ENCODE measurements at places on chromosomes 1 and 21.

DNA sequence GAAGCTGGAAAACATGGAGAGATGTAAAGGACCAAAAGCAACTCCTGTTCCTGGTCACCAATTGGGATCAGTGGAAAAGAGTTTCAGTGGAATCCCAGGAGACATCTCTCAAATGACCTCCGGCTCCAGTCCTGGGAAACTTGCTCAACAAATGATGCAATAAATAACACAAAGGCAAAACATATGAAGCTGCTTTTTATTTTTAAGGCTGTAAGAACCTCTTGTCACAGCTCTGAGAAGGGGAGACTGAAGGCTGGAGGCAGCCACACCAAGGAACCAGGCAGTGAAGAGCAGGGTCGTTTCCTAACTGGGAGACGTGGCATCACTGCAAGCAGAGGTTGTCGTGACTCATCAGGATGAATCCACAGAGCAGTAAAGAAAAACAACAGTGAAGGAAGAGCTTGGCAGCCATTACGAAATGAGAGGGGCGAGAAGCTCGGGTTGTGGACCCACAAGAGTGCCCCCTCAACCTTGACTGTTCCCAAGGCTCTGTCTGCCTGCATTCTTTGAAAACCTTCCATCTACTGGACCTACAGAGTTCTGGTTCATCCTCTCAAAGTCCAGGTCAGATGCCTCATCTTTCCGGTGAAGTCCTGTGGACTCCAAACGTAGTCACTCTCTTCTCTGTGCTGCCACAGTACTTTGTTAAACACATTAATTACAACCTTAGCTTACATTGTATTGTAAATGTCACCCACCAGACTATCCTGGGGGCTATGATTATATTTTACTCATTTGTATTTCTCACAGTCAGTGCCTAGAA is 32.1 kb downstream of the JAK1 start:
- peak; percentile 79 for DNase-seq

DNA sequence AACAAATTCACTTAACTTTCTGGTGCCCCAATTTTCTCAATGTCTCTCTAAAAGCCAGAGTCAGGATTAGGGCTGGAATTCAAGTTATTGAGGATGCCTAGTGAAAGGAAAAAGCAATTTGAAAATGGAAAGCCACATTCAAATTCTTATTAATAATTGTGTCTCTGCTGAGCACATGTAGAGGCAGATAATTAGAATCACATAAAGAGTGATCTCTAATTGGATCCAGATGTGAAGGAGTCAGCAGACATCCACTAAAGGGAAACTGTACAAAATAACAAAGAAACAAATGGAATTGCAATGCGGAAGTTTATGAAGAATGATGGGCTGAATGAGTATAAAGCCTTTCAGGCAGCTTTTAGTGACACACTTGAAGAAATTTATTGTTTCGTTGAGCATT is 482.6 kb downstream of the TTLL7 start:
- DNase-seq: no peak

DNA sequence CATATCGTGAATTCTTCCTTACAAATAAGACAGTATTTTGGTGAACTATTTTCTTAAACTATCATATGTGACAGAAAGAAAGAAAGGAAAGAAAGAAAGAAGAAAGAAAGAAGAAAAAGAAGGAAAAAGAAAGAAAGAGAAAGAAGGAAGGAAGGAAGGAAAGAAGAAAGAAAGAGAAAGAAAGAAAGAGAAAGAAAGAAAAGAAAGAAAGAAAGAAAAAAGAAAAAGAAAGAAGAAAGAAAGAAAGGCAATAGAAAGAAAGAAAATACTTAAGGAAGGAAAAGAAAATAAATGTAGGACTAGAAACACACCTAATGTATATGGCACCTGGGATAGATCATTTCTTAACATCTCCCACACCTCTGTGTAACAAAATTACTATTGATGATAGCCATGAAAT is 120.4 kb downstream of the PLA2G4A start:
- DNase-seq: no peak

- peak; percentile 48 for DNase-seq
These were observed 1.6 kb upstream of the PIGK start for GRCh38 chr1:77220687-77221463.

GRCh38 chr1:79323239-79324025 is 316.9 kb upstream of the ADGRL4 start:
- peak; percentile 87 for DNase-seq

GRCh38 chr1:236978740-236979139 is 25.5 kb downstream of the MT1HL1 start:
- DNase-seq: no peak

DNA sequence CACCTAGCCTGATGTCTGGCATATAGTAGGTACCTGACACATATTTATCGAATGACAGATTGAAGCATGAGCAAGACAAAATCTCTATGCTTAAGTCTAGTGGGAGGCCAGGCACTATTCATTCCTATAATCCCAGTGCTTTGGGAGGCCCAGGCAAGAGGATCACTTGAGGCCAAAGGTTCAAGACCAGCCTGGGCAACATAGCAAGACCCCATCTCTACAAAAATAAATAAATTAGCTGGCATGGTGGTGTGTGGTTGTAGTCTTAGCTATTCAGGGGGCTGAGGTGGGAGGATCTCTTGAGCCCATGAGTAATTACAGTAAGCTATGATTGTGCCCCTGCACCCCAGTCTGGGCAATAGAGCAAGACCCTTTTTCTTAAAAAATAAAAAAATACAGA is 23.2 kb upstream of the TUT4 start:
- DNase-seq: no peak

GRCh38 chr1:5720936-5721335 is 271.3 kb downstream of the NPHP4 start:
- no peak for DNase-seq

DNA sequence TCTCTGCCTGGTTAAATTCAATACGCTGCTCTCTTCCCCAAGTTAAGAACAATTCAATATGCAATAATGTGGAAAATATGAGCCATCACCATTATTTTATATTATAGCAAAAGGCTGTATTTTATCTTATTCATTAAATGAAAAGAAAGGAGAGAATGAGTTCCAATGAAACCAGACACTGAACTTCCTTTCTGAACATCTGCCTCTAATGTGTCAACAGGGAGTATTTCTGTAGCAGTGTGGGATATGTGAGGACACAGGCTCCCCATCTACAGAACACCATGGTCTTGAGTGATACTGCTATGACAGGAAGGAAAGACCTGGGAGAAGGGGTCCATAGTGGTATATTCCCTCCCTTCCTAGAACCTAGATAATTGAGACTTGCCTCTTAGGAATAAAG is 46.3 kb downstream of the CASQ2 start:
- DNase-seq: no peak

Data from RKO (cell line).